Stimulated activated CD4-positive, alpha-beta T cell treated with anti-CD3 and anti-CD28 coated beads, Interleukin-15, amount 100 ng/mL, for 1 hour (primary cell): ENCODE measurements at places on chromosomes 11 and 22.

DNA sequence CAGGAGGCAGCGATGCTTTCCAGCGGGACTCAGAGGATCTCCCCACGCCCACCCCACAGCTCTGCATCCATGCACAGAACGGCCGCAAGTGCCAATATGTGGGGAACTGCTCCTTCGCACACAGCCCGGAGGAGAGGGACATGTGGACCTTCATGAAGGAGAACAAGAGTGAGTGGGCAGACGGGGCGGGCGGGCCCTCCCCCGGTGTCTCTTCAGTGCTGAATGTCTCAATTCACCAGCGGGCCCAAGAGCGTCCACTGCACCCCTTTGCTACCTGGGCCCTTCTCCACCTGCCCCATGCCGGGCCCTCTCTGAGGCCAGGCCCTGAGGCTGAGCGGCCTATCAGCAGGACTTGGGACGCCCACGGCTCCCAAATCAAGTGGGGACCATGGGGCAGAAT lies 25.8 kb upstream of the TEF start:
- DNase-seq = no peak

DNA sequence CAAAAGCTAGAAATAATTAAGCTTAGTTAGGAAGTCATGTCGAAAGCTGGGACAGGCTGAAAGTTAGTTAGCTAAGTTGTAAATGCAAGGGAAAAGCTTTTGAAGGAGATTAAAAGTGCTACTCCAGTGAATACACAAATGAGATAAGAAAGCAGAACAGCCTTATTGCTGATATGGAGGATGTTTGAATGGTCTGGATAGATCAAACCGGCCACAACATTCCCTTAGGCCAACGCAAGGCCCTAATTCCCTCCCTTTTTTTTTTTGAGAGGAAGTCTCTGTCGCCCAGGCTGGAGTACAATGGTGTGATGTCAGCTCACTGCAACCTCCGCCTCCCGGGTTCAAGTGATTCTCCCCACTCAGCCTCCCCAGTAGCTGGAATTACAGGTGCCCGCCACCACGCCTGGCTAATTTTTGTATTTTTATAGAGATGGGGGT lies 23.3 kb upstream of the WEE1 start:
- DNase-seq = no peak

- DNase-seq = peak; percentile 59
Measured at GRCh38 chr11:34234086-34234740, 123.6 kb downstream of the ABTB2 start.

DNA sequence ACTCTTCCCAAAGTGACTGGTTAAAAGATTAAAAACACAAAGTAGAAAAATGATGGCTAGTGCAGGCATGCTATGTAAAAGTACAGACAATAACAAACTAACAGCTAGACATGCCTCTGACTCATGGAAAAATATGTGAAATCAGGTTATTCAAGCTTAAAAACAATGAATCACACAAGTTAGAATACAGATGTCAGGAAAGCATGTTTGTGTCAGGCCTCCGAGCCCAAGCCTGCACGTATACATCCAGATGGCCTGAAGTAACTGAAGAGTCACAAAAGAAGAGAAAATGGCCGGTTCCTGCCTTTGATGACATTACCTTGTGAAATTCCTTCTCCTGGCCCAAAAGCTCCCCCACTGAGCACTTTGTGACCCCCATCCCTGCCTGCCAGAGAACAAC lies 110.1 kb downstream of the NOX4 start:
- no peak for DNase-seq

GRCh38 chr22:30701872-30702271 lies 7.2 kb downstream of the OSBP2 start:
- no peak for DNase-seq

- DNase-seq = no peak
Measured at GRCh38 chr11:106137758-106138157, 60.3 kb downstream of the AASDHPPT start.

DNA sequence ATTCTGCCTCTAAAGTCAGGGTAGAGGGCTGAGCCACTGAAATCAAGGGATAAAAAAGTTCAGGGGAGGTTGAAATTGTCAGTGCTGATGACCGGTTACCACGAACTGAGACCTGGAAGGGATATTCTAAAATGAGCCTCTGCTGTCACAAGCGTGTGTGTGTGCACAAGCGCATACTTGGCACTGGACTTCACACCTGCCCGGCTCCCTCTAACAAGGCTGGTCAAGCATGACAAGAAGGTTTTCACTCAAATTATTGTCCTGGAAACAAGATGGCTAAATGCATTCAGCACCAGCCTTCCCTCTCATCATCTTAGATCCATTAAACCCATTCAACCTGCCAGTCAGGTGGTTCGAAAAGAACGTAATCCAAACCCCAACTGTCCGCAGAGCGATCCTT lies 54.8 kb upstream of the CECR2 start:
- DNase-seq = no peak

- no peak for DNase-seq
Measured at GRCh38 chr22:19138217-19139000, 6.0 kb downstream of the ESS2 start.

- no peak for DNase-seq
Measured at GRCh38 chr11:70490208-70490607, 91.9 kb downstream of the CTTN start.

DNA sequence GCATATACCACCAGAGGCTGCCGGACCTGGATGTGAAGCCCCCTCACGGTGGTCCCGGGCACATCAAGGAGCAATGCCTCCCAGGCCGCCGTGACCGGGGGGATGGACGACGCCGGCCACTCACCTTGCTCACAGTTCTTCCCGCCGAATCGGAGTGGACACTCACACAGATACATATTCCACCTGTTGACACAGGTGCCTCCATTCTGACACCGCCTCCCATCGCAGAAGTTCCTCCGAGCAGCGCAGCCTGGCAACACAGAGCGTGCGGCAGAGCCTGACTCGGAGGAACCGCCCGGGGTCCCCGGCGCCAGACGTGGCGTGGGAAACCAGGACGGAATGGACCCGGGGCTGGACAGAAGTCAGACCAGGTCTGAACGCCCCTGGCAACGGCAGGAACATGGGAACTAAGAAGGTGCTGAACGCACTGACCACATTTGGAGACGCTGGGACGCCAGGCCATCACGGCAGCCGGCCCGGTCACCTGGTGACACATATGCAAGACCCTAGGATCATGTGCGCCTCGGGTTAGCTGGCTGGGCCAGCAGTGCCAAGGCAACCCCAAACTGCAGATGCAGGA lies 74.2 kb downstream of the TRMU start:
- no peak for DNase-seq

- DNase-seq = no peak
Measured at GRCh38 chr11:13942971-13943381, 19.5 kb upstream of the SPON1 start.

DNA sequence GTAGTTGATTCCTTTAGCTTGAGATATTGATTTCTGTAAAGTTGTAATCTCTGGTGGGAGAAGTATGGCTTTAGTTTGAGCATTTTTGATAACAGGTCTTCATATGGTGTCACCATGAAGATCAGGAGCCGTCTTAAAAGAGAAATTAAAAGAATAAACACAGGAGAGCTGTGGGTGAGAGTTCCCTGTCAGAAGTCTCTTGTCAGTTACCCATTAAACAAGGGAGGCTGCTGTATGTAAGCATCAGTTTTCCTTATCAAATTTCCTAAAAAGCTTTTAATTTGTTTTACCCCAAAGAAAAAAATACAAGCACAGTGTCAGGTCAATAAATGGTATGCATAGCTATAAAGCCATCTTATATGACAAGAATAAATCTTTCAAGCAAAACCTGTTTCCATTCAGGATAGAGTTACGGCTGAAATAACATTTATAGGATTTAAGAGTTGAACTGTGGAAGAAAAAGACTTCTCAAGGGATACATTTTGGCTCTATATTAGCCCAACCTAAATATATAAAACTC lies 767.5 kb downstream of the JRKL start:
- no peak for DNase-seq

DNA sequence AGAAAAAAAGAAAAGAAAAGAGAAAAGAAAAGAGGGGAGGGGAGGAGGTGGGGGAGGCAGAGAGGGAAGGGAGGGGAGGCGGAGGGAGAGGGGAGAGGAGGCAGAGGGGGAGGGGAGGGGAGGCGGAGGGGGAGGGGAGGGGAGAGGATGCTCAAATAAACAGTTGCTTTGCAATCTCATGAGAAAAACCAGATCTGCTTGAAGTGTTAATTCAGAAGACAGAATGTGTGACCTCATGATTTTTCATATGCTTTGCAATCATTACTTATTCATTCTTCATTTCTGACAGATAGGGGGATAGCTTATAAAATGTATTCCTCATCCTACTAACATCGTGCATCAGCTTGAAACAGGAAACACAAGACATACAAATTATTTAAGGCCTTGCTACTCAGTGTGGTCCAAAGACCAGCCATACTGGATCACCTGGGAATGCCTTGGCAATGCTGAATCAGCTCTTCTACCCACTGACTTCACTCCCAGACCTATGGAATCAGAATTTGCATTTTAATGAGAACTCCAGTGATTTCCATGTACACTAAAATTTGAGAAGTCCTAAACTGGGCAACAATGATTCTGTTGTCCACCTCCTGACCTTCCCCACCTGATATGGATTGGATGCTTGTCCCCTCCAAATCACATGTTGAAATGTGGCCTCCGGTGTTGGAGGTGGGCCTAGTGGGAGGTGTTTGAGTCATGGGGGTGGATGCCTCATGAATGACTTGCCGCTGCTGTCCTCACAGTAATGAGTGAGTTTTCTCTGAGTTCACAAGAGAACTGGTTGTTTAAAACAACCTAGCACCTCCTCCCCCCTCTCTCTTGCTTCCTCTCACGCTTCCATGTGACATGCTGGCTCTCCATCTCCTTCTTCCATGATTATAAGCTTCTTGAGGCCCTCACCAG lies 69.2 kb downstream of the CCDC34 start:
- no peak for DNase-seq

DNA sequence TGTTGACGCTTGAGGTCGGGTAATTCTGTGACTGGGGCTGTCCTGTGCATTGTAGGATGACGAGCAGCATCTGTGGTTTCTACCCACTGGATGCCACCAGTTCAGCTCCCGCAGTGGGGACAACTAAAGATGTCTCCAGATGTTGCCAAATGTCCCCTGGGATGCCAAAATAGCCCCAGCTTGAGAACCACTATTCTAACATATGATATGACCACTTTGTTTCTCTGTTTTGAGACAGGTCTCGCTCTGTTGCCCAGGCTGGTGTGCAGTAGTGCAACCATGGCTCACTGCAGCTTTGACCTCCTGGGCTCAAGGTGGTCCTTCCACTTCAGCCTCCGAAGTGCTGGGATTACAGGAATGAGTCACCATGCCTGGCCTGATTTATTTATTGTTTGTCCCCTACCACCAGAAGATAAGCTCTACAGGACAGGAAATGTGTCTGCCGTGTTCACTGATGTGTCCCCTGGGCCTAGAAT lies 4.4 kb upstream of the MEN1 start:
- DNase-seq = no peak

DNA sequence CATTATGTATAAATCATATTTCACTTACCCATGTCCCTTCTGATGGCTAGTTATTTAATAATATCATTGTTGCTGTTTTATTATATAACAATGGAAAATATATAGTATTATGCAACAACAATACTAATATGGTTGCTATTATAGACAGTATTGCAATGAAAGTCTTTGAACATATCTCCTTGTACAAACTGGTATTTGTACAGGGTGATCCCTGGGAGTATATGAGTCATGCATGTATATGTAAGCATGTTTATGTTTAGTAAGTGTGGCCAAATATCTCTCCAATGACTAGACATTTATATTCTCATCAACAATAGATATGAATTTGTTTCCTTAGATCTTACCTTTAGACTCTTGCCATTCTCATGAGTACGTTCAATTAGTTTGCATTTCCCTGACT lies 55.9 kb downstream of the KCNC1 start:
- DNase-seq = no peak

DNA sequence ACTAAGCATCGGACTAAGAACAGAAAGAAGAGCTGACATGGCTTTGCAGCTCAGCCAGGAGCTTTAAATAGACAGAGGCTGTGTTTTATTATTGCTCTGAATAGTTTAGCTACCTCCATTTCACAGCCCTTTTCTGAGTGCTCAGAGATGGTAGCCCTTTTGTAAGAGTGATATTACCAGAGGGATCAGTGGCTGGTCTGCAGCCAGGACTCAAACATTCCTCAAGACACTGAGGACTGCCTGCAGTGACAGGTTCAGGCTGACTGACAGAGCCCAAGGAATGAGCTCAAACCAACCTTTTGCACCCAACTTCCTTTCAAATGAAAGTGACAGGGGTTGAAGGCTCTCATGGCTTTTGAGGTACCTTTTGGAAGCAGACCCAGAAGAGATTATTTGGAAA lies 189.0 kb downstream of the DDX10 start:
- DNase-seq = no peak

DNA sequence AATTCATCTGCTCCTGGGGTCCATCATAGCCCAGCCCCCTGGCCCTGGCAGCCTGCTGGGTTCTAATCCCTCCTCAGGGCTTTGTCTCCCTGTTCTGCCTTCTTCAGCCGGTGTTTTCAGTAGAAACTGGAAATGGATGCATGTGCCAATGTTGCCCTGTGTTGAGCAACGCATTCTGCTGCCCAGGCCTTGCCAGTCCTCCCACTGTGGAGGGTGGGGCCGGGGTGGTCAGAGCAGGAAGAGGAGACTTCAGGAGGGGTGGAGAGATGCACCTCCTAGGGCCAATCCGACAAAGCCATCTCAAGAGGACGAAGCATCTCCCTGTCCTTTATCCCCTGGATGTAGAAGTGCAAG lies 27.6 kb upstream of the ZBTB16 start:
- no peak for DNase-seq

- DNase-seq = no peak
Measured at GRCh38 chr11:62433904-62434276, 15.1 kb downstream of the SCGB1A1 start.

DNA sequence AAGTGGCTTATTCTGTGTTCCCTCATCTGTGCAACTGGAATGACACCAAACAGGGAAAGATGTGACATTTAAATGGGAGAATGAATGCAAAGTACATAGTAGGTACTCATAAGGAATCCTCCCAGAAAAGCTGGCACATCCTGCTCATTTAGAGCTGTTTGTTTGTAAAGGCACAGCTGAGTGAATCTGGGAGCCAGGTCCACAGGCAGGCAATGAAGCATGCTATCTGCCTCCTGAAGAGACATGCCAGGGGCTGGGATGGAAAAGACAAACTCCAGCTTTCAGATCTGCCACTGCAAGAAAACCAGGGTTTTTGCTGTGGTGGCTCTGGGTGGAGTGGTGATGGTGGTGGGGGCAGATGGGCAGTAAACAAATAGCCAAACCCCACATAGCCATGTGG lies 150.1 kb downstream of the TENM4 start:
- no peak for DNase-seq

GRCh38 chr11:27582621-27583020 lies 76.1 kb upstream of the LIN7C start:
- DNase-seq = no peak

GRCh38 chr11:43986881-43987280 lies 44.4 kb downstream of the C11orf96 start:
- no peak for DNase-seq

GRCh38 chr22:20002128-20002527 lies 14.5 kb downstream of the ARVCF start:
- no peak for DNase-seq

GRCh38 chr22:43392385-43392989 lies 19.3 kb upstream of the MPPED1 start:
- no peak for DNase-seq

- DNase-seq = no peak
Measured at GRCh38 chr11:95084509-95084908, 5.1 kb upstream of the ENDOD1 start.
